Activated naive CD8-positive, alpha-beta T cell treated with anti-CD3 and anti-CD28 coated beads, Interleukin-2, amount 50 U/mL, for 24 hours (primary cell): ENCODE measurements at places on chromosomes 3 and 15.

GRCh38 chr3:72308641-72309040 is 523.7 kb upstream of the PROK2 start:
- no peak for DNase-seq

DNA sequence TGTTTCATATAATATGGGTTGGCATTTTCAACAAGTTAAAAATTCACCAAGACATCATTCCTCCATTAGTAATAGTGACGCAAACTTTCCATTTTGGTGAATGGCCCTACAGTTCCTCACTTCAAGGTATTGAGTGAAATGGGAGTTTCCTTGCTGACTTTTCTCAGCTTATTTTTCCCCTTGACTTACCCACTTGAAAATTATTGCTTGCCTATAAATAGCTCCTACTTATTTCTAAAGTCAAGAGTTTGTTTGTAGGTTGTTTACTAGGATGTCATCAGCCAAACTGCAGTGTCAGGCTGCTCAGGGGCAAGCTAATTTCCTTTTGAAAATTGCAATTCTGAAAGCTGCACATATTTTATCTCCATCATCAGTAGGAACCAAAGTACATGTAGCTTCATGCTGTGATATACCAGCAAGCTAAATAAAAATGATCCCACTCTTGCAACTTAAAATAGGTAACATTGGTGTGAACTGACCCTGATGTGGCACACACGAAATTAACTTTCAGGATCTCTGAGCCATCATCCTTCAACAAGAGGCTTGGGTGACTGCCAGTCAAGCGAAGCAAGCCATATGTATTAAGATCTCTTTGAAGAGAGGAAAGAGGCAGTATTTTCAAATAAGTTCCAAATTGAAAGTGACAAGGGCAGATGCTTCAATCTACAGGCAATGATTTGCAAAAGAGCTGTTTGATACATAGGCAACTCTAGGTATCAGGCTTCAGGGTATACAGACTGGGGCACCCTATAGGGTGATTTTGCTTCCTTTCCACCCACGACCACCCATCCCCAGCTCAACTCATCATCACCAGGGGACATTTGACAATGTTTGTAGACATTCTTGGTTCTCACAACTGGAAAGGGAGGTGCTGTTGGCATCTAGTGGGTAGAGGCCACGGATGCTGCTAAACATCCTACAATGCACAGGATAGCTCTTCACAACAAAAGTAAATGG is 66.8 kb upstream of the RASGRP1 start:
- DNase-seq, result no peak

DNA sequence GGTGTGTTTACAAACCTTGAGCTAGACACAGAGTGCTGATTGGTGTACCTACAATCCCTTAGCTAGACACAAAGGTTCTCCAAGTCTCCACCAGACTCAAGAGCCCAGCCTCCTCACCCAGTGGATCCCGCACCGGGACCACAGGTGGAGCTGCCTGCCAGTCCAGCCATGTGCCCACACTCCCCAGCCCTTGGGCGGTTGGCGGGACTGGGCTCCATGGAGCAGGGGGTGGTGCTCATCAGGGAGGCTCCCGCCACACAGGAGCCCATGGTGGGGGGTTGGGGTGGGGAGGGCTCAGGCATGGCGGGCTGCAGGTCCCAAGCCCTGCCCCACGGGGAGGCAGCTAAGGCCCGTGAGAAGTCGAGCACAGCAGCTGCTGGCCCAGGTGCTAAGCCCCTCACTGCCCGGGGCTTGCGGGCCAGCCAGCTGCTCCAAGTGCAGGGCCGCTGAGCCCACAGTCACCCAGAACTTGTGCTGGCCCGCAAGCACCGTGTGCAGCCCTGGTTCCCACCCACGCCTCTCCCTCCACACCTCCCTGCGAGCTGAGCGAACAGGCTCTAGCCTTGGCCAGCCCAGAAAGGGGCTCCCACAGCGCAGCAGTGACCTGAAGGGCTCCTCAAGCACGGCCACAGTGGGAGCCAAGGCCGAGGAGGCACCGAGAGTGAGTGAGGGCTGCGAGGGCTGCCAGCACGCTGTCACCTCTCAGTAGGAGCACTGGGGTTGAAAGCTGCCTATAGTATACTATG is 43.7 kb downstream of the CASR start:
- DNase-seq, result no peak

DNA sequence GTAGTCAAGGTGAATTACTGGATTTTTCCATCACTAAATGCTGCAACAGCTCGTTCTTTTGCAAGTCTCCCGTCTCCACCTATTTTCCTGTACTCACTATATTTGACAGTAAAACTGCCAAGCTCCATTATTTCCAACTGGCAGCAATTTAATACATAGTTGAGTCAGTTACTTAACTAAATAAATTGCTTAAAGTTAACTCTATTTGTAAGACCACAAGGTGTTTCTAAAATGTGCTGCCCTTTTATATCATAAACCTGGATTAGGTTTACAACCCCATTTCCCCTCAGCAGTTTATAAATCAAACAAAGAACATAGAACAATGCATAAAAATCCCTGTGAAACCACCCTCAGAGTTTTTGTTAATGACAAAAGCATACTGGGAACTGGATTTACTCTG is 211.4 kb upstream of the DPH6 start:
- no peak for DNase-seq
